ENCODE measurements at places on chromosomes 2 and 18.

DNA sequence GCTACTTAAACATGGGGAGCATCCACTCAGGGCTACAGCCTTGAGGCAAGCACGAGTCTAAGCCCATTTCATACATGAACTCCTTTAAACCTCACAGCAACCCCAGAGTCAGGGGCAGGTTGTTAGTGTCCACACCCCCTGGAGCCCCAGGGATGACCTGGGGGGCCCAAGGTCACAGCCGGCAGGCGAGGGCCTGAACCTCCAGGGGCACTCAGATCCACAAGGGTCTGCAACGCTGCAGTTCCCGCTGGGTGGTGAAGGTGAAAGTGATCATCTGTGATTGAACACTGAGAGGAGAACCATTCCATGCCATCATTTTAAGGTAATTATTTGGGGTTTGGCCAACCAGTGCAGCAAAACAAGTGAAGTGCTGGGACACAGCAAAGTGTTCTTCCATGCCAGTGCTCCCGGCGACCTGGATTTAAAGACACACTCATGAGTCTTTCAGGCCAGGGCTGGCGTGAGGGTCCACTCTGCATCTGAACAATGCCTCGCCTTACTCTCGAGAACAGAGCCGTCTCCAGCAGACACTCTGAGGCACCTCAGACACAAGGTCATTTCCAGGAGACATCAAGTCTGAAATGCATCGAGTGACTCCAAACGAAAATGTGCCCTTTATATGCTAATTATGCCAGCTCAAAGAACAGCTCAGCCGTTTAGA, 61.6 kb upstream of the SNTG2 start:
- no peak for DNase-seq

- peak; percentile 45 for DNase-seq
These were observed 606 bp downstream of the OTOF start for GRCh38 chr2:26477126-26477910.

DNA sequence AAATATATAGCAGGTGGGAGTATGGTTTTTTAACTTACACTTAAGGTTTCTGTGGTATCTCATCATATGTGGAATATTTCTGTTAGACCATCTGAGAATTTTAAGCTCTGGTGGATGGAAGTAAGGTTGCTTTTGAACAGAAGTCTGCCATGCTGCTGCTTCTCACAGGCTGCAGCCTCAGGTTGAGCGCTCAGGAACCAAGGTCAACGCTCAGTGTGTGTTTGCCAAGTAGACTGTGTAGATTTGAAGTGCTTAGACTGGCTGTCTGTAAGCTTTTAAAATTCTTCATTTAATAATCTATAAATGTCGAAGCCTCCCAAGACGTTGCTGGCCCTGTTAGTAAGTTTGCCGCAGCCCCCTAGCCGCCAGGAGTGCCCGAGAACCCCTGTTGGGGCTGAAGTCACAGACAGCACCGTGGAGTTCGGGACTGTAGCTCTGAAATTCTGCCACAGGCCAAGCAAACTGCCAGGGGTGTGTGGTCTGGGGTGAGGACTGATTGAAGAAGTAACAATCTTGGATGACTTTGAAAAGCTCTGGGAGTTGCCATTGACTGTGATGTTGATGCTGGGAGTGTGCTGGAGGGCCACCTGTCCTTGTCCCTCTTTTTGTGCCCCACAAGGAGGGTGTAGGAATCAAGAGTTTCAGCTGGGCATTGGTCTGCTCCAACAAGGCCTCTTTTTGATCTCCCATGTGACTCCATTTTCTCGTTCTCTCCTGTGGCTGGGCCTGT, 26.9 kb downstream of the INPP4A start:
- no peak for DNase-seq

GRCh38 chr2:63571291-63571690, 17.0 kb downstream of the WDPCP start:
- no peak for DNase-seq

DNA sequence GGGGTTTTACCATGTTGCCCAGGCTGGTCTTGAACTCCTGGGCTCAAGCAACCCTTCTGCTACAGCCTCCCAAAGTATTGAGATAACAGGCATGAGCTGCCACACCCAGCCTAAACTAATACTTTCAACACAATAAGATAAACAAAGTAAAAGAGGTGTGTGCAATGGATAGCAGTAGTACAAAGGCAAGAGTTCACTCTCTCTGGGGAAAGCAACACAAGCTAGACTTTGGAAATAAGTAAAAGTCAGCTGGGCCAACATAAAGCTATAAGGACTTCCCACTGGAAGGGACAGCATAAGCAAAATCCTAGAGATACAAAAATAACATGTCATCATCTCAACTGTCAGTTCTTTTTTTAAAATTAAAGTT, 5.2 kb upstream of the NOSTRIN start:
- DNase-seq, result no peak

- DNase-seq, result no peak
These were observed 353.2 kb downstream of the METTL4 start for GRCh38 chr18:2218101-2218500.
